ENCODE measurements at places on chromosomes 2 and 18.

- peak; percentile 64 for DNase-seq
Measured at GRCh38 chr2:231191896-231192872, 6.2 kb upstream of the ARMC9 start.

DNA sequence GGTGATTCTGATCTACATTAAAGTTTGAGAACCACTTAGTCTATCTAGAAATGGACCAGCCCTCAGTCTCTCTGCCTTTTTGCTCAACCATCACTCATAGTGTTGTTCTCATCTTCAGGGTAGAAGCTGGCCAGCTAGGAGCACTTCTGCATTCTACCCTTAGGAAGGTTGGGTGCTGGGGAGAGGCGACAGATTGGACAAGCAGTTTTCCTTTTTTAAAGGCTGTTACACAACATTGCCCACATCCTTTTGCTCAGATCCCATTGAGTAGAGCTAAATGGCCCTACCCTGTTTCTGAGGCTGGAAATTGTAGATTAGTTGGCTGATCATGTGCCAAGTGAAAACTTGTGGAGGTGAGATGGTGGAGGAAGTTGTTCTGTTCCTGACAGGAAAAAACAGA lies 35.6 kb downstream of the OSBPL6 start:
- peak; percentile 64 for DNase-seq

DNA sequence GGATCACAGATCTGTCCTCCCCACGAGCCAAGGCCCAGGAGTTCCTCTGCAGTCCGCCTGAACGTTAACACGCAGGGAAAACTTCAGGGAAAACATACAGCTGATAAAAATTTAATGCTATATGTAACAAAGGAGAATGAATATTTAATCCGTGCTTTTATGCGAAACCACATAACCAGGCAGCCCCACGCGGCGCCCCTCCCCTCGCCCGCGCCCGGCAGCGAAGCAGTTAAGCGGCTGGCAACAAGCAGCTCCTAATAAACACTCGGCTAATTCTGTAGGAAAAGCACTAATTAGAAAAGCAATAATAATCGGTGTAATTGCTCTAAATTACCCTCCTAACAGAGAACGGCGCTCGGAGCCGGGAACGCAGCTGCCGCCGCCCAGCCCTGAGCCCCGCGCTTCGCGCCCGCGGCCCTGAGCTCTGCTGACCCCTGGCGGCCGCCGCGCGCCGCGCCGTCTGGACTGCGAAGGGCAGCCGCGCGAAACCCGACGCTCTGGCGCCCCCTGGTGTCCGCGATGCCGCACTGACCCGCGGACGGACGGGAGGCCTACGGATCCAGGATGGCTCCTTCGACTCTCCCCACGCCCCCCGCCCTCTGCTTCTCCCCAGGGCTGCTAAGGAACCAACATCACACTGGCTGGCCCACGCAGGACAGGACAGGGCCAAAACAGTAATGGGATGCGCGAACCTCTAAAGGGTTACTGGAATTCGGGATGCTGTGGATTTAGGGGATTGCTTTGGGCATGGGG lies 181.4 kb downstream of the SMAD2 start:
- peak; percentile 79 for DNase-seq

DNA sequence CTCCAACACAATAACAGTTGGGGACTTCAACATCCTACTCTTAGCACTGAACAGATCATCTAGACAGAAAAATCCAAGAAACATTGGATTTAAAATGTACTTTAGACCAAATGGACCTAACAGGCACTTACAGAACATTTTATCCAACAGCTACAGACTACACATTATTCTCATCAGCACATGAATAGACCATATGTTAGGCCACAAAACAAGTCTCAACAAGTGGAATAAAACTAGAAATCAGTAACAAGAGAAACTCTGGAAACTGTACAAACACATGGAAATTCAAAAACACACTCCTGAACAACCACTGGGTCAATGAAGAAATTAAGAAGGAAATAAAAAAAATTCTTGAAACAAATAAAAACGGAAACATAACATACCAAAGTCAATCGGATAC lies 117.5 kb downstream of the ACVR1 start:
- no peak for DNase-seq

GRCh38 chr18:39636931-39637330 lies 2071.3 kb upstream of the CELF4 start:
- DNase-seq, result no peak

GRCh38 chr2:241759067-241759807 lies 17.4 kb upstream of the GAL3ST2 start:
- no peak for DNase-seq
